ENCODE measurements at places on chromosomes 16 and 17.

- DNase-seq: peak; percentile 98
Observed at GRCh38 chr16:4309833-4310266, 6.0 kb upstream of the GLIS2 start.

DNA sequence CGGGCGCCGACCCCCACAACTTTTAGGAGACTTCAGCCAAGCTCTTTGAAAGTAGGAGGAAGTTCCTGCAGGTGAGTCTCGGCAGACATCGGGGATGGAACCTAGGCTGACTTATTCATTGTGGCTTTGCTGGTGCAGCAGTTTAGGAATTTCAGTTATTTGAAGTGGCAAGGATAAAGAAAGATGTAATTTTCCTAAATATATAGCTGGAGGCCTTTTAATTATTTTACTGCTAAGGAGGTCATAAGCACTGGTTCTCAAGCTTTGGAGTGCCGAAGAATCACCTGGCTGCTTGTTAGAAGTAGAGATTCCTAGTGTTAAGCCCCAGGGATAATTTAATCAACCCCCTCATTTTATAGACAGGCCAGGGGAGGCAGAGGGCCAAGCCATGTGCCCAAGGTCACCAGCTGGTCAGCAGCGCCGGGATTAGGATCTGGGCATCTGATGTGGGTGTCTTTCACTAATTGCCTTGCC lies 28.9 kb upstream of the BCAR1 start:
- DNase-seq: no peak

DNA sequence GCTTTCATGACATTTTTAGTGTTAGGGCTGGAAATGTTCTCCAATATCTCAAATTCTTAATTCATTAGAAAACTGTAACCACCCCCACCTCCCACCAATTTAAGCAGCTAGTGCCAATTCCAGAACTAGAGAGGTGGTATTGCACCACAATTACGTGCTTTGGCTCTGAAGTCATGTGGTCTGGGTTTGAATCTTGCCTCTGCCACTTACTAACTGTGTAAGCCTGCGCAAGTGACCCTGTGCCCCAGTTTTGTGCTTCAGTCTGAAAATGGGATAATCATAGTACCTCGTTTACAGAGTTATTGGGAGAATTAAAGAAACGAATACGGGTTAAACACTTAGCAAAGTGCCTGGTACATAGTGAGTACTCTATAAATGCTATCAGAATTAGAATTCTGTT lies 14.2 kb upstream of the MPHOSPH6 start:
- no peak for DNase-seq

DNA sequence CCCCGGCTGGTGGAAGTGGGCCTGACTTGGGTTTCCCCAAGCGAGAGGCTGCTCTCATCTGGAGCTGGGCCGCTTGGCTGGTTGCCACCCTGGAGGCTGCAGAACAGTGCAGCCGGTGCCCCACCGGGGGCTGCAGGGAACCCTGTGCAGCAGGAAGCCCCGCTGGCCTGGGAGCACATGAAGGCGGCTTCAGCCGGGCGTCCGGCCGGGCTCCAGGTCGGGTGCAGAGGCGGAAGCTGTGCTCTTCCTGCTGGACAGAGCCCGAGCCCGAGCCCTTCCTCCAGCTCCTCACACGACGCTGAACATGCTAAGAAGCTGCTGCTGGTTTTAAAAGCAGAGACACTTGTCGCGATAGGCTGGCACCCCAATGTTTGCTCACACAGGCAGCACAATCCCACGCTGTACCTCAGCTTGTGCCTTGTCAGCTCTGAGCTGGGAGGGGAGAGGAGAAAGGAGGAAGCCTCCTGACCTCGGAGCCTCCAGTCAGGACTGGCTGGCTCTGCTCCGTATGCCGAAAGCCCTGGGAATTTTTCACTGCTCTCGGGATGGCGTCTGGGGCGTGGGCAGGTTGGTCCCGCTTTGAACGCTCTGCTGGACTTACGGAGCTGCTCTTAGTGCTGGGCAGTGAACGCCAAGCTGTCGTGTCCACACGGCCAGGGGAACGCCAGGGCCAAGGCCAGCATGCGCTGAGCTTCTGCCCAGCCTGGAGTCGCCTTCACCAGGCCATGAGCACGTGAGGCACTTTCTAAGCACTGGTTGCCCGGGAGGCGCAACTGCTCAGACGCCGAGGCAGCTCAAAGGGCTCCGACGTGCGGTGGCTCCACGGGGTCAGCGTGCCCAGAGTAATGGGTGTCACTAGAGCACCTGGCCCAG lies 8.8 kb downstream of the CDK5R1 start:
- DNase-seq: no peak

DNA sequence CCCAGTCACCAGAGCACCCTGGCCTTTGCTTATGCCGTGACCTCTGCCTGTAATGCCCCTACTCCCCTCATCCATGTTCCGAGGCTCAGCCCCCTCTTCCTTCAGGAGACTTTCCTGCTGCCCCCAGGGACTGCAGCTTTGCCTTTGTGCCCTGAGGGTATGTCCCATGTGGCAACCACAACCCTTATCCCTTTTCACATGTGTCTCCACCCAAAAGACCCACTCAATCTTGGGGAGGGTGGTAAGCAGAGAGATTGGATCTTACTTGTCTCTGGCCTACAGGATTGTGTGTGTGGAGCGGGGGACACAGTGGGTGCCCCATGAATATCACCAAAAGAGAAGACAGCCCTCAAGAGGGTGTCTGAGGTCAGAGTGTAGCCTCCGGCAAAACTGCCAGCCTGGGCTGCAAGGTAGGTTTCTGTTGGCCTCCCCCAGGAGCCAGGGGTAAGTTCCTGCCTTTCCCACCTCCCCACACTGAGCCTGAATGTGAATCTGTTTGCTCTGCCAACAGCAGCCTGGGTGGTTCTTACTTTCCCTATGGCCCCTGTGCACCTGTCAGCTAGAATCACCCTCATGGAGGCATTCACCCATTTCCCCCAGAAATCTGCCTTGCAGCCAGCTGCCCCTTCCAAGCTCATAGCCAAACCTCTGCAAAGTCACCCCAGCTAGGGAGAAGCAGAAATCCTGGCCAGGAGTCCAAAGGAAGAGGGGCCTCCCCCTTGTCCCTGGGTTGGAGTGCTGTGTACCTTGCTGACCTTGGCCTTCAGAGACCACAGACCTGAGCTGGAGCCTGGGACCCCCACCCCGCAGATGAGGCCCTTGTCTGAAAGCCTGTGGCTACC lies 11.5 kb upstream of the C17orf113 start:
- no peak for DNase-seq
